DMS53 (cell line): ENCODE measurements at places on chromosomes 16 and 17.
A peak's percentile ranks its signal among the peaks of the same experiment; 100 is the strongest.

DNA sequence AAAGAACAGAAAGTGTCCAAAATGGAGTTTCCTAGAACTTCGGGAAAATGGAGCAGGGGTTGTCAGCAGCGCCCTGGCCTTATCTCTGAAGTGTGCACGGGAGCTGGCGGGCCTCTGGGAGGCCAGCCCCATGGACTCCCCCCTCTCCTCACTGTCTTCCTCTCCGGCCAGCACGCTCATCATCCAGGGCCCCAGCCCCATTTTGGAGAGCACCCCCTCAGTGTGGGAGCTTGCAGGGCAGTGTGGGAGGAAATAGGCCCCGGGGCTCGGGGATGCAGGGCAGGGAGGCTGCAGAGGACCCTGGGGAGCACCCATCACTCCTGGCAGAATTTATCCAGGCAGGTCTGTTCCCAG lies 4.9 kb upstream of the PABPN1L start:
- DNase-seq, result no peak

DNA sequence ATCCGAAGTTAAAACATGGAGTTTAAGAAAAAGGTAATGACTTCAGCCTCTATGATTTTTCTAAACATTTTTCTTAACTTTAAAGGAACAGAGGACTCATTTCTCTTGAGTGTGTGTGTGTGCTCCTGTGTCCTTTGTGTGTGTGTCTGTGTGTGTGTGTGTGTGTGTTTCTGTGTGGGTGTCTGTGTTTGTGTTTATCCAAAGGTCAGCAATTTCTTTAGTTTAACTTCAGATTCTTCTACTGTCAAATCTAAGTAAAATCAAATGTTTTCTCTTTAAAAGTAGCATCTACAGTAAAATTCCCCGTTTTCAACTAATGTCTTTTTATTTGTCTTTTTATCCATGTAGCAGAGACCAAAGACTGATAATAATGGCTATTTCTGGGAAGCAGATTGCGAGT lies 31.8 kb downstream of the HSBP1 start:
- no peak for DNase-seq

DNA sequence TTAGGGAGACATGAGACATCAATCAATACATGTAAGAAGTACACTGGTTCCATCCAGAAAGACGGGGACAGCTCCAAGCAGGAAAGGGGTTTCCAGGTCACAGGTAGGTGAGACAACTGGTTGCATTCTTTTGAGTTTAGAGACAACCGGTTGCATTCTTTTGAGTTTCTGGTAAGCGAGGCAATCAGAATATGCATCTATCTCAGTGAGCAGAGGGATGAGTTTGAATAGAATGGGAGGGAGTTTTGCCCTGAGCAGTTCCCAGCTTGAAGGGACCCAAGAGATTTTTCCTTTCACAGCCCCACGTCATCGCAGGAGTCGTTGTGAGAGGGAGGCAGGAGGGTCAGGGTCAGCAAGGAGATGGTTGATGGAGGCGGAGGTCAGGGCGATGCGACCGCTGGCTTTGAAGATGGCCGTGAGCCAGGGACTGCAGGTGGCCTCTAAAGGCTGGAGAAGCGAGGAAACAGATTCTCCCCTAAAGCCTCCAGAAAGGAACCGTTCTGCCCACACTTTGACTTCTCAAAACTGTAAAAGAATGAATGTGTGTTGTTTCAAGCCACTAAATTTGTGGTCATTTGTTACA lies 36.5 kb downstream of the IRF8 start:
- DNase-seq, result no peak

DNA sequence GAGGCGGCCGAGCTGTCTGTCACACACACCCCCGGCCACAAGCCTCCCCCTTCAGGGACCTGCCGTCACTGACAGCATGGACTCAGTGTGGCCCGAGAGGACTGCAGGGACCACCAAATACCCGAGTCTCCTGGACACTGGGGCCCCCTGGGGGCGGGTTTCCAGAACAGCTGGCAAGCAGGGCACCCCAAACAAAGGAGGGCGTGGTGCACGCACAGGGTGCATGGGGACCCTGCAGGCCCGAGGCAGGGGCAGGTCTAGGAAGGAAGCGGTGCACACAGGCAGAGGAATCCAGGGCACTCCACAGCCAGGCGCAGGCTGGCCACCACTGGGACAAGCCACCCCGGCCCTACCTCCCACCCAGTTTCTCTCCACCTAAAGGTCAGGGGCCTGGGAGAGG lies 28.7 kb upstream of the ENPP7 start:
- no peak for DNase-seq

DNA sequence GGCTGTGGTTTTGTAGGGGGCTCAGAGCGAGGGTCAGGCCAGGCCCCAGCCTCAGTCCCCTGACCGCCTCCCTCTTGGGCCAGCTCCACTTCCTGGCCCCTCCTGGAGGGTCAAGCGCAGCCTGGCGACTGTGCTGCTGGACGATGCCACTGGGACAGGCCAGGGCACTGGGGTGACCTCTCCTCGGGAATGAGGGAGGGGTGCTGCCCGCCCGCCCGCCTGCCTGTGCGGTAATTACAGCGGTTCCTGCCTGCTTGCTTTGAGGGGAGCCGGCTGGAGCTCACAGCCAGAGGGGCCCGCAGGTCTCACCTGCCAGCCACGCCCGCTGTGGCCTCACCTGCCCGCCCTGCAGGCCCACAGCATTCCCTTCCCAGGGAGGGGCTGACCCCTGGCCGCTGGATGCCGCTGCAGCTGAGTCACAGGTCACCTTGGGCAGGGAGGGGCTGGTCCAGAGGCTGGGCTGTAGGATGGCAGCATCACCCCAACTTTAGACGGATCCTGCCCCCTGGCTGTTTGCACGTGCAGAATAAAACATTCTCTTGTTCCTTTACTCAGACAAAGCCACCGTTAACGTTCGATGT lies 76.7 kb upstream of the CBX4 start:
- peak; percentile 54 for DNase-seq

DNA sequence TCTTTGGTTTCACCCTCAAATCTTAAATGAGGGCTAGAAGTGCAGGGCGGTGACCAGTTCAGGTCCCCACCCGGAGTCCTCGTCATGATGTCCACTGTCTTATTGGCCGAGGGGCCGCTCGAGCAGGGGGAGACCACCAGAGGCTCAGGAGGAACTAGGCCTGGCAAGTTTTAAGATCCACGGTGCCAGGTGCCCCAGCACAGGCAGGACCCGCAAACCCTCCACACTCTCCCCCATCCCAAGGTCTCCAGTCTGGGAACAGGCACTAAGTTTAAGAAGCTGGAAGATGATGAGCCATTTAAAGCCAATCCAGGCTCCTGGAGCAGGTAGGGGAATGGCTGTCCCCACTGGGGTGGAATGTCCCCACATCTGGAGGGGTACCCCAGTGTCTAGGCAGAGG lies 4.1 kb downstream of the DLX3 start:
- no peak for DNase-seq

DNA sequence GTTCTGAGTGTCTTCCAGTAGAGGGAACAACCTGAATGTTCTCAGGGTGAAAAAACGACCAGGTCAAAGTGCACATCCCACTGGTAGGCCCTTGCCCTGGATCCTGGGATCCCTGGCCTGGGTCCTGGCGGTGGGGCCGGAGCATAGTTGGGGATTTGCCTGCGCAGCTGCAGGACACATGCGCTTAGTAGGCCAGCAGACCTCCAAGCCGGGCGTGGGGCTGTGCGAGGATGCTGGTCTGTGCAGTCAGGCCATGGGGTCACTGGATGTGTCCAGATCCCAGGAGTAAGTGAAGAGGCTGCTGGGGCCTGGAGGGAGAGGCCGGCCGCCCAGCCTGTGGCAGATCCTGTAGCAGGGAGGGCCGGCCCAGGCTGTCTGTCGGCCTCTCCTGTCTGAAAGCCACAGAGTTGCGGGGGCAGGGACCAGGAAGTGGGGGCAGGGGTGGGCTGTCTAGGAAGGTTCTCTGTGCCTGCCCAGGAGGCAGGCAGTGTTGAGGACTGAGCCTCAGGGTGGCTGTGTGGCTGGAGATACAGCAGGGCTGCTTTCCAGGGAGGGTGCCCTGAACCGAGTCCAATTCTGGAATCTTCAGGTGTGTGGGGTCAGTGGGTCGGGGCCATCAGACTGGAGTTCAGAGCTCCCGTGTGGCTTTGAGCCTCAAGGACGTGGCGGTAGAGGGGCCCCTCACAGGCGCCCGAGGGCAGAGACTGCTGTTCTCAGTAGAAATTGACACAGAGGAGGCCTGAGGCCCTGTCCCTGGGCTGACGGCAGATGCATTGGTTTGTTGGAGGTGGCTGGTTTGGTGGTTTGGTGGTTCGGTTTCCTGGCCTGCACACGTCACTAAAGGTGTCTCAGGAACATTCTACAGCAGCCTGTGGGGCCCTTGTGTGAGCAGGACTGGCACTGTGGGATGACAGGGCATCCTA lies 17.2 kb upstream of the NUDT16L1 start:
- DNase-seq, result no peak

- DNase-seq, result no peak
These were observed 32.6 kb upstream of the BRD7 start for GRCh38 chr16:50401355-50401754.

DNA sequence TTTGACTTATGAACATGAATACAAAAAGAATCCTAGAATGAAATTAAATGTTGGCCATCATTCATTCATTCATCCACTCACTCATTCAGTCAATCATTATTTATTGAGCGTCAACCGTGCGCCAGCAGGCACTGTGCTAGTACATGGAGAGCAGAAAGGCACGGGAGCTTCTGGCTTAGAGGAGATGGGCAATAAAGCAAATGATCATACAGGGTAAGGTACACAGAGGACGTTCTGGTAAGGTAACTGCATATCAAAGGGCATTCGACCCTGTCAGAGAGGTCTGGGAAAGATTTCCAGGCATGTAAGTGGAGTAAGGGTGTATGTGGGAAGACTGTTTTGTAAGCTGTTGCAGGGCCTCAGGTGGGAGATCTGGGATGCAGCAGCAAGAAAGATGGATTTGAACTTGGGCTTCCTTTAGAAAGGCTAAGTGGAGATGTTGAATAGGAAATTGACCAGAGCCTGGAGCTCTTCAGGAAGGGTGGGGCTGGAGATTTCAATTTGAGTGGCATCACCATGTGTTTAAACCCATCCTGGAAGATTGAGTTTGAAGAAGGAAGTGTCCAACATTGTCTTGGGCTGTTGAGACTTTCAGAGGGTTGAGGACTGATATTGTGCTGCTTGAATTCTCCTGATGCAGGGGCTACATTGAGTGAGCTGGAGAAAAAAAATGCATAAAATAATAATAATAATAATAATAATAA lies 2.8 kb upstream of the MSI2 start:
- no peak for DNase-seq

DNA sequence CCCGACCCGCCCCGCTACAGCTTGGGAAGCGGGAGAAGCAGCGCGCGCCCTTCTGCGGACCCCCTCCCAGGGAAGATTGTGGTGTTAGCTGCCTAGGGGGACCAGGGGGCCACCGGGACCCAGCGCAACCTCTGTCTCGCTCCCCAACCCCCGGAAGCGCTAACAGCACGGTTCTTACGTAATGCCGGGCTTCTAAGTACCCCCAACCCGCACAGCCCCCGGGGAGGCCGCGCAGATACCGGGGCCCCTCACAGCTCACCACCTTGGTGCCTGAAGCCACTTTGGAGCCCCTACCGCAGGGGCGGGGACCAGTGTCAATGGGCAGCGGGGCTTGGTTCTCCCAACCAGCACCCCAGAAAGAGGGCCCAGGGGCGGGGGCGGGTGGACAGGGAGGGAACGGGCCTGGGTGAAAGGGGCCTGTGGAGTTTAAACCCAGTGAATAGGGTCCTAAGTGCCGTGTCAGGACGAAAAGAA lies 348 bp downstream of the MPP2 start:
- DNase-seq, result no peak

DNA sequence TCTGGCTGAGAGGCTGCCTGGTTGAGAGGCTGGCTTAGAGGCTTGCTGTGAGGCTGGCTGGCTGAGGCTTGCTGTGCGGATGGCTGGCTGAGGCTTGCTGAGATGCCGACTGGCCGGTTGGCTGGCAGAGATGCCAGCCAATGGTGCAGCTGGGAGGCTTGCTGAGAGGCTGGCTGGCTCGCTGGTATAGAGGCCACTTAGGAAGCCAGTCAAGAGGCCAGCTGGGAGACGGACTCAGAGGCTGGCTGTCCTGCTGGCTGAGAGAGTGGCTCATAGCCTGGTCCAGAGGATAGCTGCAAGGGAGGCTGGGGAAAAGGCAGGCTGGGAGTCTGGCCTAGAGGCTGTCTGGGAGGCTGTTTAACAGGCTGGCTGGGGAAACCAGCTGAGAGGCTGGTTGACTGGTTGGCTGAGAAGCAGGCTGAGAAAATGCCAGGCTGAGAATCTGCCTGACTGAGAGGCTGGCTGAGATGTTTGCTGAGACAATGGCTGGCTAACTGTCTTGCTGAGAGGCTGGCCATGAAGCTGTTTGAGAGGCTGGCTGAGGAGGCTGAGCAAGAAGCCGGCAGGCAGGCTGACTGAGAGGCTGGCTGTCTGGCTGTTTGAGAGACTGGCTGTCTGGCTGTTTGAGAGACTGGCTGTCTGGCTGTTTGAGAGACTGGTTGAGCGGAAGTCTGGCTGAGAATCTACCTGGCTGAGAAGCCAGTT lies 37.5 kb upstream of the ACSM2B start:
- peak; percentile 61 for DNase-seq

DNA sequence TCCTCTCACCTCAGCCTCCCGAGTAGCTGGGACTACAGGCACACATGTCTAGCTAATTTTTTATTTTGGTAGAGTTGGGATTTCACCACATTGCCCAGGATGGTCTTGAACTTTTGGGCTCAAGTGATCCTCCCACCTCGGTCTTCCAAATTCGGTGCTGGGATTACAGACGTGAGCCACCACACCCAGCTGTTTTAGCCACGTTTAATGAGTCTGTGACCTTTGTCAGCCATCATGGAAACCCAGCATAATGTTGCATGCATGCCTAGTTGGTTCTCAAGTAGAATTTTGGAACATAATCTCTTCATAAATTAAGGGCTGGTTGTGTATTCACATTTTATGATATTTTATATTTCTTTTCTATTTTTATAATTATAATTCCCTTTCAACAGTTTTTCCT lies 42.0 kb downstream of the GOSR1 start:
- DNase-seq, result no peak

DNA sequence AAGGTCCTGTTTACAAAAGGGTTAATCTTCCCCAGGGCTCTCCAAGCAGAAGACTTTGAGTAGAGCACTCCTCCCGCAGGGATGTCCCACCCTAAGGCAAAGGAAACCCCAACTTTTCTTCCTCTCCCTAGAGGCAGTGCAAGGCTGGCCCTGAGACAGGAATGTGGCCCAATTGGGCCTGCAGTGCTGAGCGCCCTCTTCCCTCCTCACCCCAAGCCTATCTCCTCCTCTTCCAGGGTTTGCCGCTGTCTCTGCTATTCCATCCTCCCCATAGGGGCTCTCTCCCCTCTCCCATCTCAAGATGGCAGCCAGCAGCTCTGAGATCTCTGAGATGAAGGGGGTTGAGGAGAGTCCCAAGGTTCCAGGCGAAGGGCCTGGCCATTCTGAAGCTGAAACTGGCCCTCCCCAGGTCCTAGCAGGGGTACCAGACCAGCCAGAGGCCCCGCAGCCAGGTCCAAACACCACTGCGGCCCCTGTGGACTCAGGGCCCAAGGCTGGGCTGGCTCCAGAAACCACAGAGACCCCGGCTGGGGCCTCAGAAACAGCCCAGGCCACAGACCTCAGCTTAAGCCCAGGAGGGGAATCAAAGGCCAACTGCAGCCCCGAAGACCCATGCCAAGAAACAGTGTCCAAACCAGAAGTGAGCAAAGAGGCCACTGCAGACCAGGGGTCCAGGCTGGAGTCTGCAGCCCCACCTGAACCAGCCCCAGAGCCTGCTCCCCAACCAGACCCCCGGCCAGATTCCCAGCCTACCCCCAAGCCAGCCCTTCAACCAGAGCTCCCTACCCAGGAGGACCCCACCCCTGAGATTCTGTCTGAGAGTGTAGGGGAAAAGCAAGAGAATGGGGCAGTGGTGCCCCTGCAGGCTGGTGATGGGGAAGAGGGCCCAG lies 1.0 kb downstream of the PRRT2 start:
- no peak for DNase-seq
